ENCODE measurements at places on chromosomes 11 and 22.

GRCh38 chr11:130599073-130599654, 150.7 kb downstream of the ADAMTS15 start:
- peak; percentile 78 for DNase-seq

DNA sequence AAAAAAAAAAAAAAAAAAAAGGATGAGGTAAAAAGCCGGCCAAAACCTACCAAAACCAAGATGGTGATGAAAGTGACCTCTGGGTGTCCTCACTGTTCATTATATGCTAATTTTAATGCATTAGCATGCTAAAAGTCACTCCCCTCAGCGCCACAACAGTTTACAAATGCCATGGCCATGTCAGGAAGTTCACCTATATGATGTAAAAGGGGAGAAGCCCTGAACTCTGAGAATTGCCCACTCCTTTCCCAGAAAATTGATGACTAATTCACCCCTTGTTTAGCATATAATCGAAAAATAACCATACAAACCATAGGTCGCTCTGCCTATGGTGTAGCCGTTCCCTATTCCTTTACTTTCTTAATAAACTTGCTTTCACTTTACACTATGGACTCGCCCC, 11.1 kb downstream of the C11orf96 start:
- DNase-seq: no peak

- DNase-seq: no peak
Observed at GRCh38 chr22:40108396-40108795, 69.3 kb upstream of the TNRC6B start.

GRCh38 chr11:126755526-126755925, 245.0 kb downstream of the KIRREL3 start:
- no peak for DNase-seq

DNA sequence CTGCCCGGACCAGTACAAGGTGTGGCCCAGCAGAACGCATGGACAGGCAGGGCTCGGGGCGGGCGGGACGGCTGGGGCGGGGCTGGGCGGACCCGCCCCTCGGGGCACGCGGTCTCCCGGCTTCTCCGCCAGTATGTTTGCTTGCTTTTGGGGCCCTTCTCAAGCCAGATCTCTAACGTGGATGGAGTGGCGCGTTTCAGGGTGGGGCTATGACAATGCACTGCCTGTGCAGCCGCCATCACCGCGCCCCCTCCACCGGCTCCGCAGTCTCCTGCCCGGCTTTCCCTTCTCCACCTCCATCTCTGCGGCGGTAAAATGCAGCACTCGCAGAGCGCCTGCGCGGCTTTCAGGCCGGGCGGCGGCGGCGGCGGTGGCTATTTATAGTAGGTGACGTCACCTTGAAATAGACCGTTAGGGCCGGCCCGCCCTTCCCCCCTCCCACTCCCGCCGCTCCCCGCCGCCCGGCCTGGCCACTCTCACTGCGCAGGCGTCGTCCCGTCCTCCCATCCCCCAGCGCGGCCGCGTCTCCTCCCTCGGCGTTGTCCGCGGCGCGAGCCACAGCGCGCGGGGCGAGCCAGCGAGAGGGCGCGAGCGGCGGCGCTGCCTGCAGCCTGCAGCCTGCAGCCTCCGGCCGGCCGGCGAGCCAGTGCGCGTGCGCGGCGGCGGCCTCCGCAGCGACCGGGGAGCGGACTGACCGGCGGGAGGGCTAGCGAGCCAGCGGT, at the start of gene YWHAH:
YWHAH (plus strand) TSS at position 558 of the 722 bp plus-strand sequence. CDS start 199 bp downstream, outside the sequence.
- peak; percentile 95 for DNase-seq

GRCh38 chr11:66976028-66976467, 944 bp downstream of the C11orf86 start:
- DNase-seq: no peak

DNA sequence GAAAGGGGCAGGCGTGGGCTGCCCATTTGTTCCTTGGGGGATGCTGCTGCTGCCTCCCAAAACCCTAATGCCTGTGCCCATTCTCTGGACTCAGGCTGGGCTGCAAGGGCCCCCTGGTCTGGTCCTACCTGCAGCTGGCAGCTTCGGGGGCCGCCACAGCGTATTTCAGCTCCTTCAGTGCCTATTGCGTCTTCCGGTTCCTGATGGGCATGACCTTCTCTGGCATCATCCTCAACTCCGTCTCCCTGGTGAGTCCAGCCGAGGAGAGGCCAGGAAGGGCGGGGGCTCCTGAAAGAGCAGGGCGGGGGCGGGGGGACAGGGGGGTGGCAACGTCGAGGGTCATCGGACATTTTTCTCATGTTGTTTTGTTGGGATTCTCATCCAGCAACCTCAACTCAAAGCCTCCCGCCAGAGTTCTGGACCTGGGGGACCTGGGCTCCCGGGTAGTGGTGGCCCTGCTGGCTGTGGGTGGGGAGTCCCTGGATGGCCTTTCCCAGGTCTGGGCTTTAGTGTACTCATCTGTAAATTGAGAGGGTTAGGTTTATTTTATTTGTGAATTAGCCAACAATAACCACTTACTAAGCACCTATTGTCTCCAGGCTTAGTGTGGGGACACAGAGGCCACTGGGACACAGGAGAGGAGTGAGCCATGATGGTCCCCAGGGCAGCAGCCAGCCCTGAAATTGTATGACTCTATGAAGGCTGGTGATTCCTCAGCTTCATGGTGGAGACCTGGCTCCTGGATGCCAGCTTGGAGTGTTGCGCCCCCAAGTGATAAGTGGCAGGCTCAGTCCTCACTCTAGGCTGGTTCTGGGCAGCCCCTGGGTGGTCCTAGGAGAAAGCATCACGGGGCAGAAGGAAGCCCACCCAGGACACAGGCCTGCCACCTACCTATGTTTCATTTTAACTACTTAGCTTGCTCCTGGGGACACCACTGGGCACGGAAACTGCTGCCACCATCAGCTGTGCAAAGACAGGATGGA, 36.0 kb downstream of the CAPN1 start:
- no peak for DNase-seq

DNA sequence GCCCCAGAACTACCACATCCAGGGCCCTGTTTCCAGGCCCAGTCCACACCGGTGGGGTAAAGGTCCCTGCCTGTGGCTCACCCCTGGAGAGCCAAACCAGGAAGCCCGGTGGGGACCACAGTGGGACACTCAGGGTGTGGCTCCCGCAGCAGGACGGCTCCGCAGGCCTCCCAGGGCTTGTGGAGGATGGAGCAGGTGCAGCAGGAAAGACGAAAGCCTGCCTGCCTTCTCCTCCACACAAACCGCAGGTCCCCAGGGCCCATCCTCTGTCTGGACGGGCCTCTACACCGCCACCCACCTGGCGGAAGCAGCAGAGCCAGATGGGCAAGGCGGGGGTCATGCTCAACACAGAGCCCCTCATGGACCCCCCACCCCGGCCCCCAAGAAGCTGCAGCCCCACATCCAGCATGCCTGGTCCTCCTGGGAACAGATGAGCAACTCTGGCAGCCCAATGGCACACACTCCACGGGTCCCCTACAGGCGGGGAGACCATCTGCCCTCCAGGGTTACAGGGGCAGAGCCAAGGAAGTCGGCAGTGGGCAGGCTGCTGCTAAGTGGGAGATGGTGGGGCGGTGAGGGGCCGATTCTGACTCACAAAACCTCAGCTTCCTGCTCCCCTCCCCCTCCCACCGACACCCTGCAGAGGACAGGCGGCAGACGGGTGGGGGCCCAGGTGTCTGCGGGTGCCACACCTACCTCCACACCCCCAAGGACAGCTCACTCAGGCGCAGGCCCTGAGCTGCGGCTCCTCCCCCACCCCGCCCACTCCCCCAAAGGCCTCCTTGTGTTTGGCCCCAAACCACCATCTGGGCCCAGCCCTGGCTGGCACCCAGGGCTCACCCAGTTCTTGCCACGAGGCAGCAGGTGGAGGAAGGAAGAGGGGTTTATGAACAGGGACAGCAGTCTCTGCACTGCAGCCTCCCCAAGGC, 5.2 kb downstream of the SBF1 start:
- peak; percentile 15 for DNase-seq

- DNase-seq: no peak
Observed at GRCh38 chr22:19713650-19714311, 522 bp upstream of the SEPTIN5 start.

DNA sequence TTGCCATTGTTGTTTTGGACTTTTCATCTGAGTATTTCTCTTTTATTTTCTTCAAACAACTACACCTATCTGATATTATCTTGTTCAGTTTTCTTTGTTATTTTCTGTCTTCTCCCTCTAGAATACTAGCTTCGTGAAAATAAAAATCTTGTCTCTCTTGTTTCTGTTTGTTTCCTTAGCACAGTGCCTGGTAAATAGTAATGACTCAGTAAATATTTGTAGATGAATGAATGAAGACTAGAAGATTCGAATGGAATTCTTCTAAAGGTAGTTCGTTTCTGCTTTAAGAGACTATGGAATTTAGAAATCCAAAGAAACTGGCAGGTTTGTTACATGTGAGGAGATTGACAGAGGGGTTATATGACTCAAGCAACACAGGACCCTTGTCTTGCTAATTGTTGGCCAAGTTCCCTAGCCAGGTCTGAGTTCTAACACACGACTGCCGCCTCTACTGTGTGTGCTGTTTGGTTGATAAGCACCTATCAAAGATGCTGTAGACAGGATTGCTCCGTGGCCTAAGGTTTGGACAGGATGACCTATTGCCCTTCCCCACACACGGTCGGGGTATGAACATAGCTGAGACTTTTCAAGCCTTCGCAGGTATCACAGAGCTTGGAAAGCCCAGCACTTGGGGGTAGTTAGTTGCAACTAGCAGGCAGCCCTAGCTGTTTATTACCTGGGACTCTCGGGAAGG, 831 bp upstream of the TMEM135 start:
- no peak for DNase-seq

DNA sequence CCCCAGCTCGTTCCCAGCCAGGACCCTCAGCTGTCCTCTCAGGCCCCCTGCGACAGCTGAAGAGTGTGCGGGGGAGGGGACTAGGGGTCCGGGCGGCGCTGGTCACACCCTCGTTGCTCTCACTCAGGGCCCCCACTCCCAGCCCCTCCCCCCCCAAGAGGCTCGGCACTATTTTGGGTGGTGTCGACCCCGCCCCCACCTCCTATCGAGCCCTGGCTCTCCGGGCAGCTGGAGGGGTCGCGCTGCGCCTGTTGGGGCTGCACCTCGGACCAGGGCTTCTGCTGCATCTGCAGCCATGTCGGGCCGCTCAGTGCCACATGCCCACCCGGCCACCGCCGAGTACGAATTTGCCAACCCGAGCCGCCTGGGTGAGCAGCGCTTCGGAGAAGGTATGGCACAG, at the start of gene HSPB2:
HSPB2 (plus strand) TSS at position 200 of the 400 bp plus-strand sequence; CDS start at position 296, 96 bp downstream.
- DNase-seq: no peak

Measured in fibroblast of pulmonary artery (primary cell).